ENCODE measurements at places on chromosomes 5 and 9.

DNA sequence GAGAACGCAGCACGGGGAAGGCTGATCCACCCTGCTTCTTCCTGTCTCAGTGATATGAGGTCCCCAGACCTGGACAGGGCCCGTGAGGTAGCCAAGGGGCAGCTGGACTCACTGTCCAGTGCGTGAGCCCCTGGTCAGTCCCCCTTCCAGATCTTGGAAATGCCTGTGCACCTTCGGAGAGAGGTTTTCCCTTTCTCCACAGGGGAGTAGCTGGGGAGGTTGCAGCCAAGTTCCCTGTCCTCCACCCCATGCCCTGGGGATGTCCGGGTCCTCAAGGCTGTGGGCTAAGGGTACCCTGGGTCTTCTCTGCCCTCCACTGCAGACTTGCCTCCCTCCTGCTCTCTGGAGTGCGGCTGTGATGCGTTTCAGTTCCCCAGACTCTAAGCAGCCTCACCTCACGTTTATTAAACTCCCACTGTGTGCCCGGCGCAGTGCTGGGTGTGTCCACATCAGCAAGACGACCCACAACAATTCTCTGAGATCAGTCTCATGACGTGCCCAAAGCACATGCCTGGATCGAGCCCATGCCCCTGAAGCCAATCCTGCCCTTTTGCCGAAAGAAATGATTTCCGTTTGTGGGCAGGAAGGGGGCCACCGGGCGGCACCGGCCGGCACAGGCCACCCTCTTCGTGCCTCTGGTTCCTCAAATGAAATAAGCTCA, 101.3 kb upstream of the PHYKPL start:
- no peak for DNase-seq

DNA sequence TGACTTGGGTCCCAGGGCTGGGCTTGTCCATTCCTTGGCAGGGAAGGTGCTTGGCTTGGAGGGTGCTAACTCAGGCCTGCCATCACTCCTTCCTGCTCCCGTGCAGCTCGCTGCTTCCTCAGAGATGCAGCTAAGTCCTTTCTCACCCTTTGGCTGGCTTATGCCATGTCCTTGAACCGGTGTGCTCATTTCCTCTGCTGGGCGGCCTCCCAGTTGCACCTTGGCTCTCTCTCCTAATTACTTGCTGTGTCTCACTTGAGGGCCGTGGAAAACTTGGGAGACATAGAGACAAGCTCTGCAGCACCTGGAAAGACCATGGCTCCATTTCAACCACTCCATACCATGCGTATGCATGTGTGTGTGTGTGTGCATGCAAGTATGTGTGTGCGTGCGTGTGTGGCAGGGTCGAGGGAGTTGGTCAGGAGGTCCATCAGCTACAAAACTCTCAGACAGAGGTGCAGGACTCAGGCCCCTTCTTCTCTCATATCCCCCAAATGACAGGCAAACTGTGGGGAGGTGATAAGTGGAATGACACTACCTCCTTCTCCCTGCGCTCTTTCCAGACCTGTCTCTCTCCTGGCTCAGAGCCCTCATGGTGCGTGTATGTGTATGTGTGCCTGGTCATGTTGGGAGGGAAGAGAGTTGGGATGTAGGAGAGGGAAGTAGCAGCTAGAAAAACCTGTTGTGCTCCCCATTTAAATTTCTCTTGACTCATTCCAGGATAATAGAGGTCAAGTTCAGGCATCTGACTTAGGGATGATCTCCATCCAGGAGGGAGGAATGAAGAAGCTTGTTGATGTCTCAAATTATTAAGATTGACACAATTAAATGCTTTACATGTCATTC, 17.6 kb upstream of the MTMR12 start:
- no peak for DNase-seq

DNA sequence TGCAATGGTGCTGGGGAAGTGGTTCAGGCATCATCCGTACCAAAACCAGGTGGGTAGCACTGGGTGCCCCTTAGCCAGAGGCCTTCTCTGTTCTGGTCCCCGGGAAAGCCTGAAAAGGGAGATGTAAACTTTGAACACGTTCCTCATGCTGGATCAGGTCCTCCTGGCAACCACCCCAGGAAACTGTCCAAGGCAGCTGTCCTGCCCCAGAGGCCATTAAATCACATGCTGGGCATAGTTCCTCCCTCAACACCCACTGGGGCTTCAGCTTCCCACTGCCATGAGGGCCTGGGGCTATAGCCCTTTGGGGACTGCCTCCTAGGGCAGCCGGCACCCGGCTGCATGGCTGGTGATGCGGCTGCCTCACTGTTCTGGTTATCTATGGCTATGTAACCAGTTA, 228.9 kb upstream of the MVB12B start:
- no peak for DNase-seq

- DNase-seq, result no peak
Measured at GRCh38 chr5:50595199-50595598, 71.2 kb upstream of the PARP8 start.

GRCh38 chr9:2615497-2615896, 6.1 kb upstream of the VLDLR start:
- DNase-seq, result no peak

- DNase-seq, result no peak
Measured at GRCh38 chr9:121567500-121568342, 68.1 kb upstream of the GGTA1 start.

GRCh38 chr9:114450181-114450580, 55.1 kb downstream of the WHRN start:
- DNase-seq, result no peak

DNA sequence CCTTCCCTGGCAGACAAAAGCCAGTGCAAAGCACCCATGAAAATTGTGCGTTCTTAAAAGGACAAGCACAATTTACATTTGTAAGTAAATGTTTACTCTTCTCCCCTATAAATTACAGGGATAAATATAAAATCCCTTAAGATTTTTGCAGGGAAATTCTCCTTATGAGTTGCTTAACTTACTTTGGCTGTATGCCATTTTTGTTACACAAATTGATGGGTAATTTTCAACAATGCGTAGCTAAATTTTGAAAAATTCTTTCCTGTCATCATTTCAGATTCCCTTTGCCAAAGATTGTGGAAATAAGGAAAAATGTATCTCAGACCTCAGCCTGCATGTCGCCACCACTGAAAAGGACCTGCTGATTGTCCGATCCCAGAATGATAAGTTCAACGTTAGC, 64.2 kb upstream of the ITGA2 start:
- DNase-seq, result no peak

DNA sequence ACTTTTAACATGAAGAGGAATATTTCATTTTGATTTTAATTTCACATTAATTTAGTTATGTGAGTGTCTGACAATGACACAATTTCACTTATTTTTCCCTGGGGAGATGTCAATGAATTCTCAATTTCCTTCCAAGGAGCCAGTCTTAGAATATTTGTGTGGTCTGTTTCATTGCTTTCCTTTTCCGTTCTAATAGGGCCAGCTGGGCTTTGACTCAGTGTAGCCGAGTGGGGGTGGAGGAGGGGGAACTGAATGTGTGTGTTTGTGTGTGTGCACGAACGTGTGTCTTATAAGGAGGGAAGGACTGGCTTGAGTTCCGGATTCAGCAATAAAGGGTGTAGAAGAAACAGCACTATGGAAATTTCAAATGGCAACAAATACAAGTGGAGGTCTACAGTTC, 100.0 kb downstream of the BASP1 start:
- no peak for DNase-seq

Data from stimulated activated CD4-positive, alpha-beta T cell treated with anti-CD3 and anti-CD28 coated beads, Interleukin-15, amount 100 ng/mL, for 1 hour (primary cell).